Left forelimb (tissue), 1 donor: ENCODE measurements at places on chromosomes 4 and X.

DNA sequence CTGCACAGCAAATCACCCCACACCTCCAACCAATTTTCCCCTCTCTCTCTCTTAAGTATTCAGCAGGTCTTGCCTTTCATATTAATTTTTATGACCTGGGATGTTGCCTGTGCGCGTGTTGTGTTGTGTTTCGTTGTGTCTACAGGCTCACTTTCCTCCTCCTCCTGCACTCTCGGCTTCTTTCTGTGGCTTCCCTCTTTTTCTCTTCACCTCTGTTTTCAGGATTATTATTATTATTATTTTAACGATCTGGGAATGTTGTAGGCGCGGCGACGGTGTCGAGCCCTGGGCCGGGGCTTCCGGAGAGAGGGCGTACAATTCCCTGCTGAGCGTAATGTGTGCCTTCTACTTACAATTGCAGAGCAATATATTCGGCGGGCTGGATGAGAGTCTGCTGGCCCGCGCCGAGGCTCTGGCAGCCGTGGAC, 826 bp downstream of the POU4F2 start:
- DNase-seq, result no peak

DNA sequence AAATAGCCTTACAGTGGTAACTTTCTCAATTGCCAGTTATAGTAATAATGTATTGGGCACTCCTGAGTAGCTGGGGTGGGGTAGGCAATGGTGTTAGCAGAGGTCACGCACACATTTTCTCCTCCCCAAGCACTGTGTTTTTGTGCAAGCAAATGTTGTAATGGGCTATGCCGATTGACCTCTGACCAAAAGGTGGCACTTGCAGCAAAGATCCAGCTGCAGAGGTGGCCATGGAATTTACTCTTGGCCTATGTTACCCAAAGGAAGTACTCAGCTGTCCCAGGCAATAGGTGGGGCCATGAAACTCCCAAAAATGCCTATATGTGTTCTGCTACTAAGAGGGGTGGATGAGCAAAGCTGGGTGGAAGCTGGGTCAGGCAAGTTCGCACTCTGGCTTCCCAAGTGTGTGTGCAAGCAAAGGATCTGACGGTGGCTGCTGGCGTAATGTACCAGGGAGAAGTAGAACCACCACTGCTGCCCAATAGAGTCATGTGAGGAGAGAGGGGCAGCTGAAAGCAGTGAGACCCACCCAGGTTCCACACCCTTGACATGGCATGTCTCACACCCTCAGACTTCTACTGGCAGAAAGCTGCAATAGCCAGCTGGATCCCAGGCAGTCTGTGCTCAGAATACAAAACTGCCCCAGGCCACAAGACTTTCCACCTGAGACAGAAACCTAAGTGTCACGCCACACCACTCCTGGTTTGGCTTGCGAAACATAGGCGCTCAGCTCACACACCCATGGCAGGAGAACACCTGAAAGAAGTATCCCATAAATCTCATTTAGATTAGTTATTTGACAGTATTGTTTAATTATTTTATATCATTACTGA, 353.3 kb upstream of the EMCN start:
- no peak for DNase-seq

DNA sequence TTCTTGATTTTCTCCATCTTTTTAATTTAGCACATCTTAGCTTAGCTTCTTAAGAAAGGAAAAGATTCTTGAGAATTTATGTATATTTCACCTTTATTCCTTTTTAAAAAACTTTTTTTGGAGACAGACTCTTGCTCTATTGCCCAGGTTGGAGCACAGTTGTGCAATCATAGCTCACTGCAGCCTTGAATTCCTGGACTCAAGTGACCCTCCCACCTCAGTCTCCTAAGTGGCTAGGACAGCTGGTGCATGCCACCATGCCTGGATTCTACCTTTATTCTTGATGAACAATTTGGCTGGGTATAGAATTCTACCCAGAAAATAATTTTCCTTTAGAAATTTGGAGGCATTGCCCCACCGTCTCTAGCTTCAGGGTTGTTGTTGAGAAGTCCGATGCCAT, 19.5 kb upstream of the SH3D19 start:
- no peak for DNase-seq

- DNase-seq, result no peak
Observed at GRCh38 chrX:39808471-39808917, 289.3 kb downstream of the BCOR start.

DNA sequence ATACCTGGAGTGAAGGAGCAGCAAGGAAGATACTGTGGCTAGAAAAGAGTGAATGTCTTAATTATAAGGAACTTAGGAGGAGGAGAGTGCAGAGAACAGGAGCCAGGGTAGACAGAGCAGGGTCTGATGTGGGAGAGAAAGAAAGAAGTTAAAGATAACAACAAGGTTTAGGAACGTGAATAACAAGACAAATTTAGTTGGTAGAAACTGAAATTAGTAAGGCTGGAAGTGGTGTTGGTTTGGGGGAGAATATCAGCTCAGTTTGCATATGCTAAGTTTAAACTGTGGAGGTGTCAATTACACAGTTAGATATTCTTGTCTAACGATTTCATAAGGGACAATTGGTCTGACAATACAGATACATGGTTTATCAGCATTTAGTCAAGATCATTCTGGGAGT, 1123.7 kb upstream of the PABPC4L start:
- no peak for DNase-seq

- DNase-seq, result no peak
Observed at GRCh38 chrX:154724993-154725756, 25.7 kb downstream of the GAB3 start.

- DNase-seq, result no peak
Observed at GRCh38 chrX:79147477-79147876, 3.0 kb downstream of the GPR174 start.

DNA sequence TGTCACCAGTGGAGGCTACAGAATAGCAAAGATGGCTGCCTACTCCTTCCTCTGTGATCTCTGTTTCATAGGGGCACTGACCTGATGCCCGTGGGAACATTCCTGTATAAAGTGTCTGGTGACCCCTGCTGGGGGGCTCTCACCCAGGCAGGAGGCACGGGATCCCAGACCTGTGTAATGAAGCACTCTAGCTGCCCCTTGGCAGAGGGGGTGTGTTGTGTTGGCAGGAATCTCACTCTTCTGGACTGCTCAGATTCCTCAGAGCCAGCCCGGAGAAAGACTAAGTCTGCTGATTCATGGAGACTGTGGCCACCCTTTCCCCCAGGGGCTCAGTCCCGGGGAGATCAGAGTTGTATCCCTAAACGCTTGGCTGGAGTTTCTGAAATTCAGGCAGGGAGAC, 648.3 kb downstream of the SPRY1 start:
- no peak for DNase-seq

DNA sequence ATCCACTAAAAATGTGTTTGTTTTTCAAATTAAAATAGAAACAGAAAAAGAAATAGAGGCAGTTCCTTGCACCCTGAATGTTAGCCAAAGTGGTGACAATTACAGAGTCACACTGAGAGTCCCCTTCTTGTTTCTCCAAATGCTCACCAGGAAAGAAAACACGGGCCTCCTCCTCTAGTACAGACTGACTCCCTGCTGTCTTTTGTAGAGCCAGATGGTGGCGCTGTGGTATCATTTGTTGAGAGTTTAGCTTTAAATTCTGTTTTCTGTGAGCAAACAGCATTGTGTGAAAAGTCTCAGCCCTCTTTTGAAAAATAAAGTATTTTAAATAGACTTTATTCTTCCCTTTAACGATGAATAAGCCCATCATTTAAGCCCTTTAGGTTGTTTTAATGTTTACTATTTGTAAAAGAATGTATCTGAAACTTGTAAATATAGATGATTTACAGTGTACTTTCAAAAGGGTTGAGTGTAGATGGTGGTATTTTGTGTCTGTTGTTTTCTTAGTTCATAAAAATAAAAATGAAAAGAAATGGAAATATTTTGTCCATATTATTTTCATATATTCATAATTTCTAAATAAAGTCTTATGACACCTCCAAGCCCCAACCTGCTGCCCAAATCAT, 36.9 kb upstream of the ATOH1 start:
- no peak for DNase-seq

GRCh38 chr4:153220682-153221395, 16.6 kb downstream of the TRIM2 start:
- DNase-seq, result no peak

DNA sequence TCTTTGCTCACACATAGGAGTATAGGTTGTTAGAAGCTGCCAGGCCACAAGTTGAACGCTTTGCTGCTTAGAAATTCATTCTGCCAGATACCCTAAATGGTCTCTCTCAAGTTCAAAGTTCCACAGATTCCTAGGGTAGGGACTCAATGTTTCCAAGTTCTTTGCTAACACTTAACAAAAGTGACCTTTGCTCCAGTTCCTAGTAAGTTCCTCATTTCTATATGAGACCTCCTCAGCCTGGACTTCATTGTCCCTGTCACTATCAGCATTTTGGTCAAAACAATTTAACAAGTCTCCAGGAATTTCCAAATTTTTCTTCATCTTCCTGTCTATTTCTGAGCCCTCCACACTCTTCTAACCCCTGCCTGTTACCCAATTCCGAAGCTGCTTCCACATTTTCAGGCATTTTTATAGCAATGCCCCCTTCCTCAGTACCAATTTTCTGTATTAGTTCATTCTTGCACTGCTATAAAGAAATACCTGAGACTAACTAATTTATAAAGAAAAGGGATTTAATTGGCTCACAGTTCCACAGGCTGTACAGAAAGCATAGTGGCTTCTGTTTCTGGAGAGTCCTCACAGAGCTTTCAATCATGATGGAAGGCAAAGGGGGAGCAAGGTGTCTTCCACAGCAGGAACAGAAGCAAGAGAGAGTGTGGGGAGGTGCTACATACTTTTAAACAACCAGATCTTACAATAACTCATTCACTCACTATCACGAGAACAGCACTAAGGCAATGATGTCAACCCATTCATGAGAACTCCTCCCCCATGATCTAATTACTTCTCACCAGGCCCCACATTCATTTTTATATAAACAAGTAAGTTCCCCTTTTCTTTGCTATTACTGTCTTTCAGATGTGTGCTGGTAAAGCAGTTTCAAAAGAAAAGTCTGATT, 11.5 kb upstream of the TLR1 start:
- no peak for DNase-seq

GRCh38 chr4:23590431-23590830, 299.4 kb downstream of the PPARGC1A start:
- DNase-seq, result no peak

DNA sequence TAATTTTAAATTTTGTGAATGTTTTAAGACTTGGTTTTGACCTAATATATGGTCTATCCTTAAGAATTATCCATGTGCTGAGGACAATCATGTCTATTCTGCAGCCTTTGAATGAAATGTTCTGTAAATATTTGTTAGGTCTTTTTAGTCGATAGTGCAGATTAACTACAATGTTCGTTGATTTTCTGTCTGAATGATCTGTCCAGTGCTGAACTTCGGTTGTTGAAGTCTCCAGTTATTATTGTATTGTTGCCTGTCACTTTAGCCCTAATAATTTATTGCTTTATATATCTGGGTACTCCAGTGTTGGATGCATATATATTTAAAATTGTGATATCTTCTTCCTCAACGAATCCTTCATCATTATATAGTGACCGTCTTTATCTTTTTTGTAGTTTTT, 218.3 kb upstream of the ZC4H2 start:
- DNase-seq, result no peak

DNA sequence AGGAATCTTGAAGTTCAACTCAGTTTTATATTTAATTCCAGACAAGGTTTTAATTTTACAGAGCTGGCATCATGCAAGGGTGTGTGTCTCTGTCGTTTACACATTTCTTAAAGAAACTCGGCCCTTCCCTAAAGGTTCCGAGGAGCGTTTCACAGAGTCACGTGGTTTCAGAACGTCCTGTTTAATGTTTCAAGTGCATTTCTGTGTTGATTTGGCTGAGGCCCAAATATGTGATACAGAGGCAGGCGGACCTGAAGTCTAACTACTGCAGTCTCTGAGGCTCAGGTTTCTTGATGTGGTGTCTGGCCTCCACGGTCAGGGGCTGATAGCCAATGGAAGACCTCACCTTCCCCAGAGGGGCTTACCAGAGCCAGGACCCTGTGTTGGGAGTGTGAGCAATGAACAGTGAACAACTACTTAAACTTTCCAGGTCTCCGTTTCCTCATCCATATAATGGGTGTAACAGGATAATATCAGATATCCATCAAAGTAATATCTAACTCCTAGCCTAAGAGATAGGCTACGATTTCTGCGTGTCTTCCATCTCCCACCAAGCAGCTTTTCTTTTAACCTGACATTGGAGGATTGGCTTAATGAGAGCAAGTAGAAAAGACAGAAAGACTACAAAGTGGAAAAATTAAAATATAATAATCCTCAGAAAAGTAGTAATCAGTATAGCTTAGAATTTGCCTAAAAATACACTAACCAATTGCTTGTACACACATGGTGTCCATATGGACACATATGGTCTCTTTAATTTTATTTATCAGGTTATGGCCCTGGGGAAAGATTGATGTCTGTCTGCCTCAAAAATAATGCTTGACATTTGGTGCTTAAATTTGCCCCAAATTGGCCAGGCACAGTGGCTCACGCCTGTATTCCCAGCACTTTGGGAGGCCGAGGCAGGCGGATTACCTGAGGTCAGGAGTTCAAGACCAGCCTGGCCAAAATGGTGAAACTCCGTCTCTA, 50.0 kb upstream of the TRIM2 start:
- DNase-seq, result no peak

DNA sequence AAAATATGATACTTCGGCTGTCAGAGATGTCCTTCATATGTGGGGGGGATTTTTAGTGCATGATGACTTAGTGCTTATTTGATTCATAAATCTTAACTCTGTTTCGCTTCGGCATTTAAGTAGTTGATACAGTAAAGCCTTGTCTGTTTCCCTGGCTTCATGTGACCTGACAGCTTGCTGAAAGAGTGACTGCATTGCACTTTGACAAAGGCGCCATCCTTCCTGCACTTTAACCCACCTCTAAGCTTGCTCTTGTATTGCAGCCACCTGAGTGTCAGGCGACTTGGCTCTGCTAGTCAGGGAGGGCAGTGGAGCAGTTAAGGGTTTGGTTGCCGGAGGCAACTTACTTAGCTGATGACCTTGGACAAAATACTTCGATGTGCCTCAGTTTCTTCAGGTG, 65.5 kb downstream of the PTTG2 start:
- DNase-seq, result no peak

- DNase-seq, result no peak
Observed at GRCh38 chr4:140497747-140498636, at the start of gene MGAT4D. MGAT4D (minus strand) TSS chr4:140498293; CDS start chr4:140498222, 71 bp downstream.

DNA sequence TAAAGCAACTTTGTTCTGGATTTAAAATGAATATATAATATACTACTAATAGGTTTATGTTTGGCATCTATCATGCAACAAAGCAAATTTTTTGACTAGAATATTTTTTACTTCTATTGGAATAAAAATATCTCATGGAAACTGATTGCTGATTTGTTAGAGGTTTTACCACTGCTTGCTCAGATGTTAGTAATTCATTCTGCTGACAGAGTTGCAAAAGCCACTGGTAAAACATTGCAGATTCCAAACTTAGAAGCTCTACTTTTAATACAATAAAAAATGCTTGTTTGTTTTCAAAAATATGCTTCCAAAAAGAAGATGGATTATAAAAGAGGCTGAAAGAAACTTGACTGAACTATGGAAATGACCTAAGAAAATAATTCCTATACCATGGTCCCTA, 795.2 kb downstream of the PCDH18 start:
- no peak for DNase-seq
